Stimulated activated CD4-positive, alpha-beta T cell treated with anti-CD3 and anti-CD28 coated beads, Interleukin-12 subunit alpha, Interleukin-12 subunit beta, amount 100 ng/mL, for 24 hours (primary cell): ENCODE measurements at places on chromosomes 12 and 14.

DNA sequence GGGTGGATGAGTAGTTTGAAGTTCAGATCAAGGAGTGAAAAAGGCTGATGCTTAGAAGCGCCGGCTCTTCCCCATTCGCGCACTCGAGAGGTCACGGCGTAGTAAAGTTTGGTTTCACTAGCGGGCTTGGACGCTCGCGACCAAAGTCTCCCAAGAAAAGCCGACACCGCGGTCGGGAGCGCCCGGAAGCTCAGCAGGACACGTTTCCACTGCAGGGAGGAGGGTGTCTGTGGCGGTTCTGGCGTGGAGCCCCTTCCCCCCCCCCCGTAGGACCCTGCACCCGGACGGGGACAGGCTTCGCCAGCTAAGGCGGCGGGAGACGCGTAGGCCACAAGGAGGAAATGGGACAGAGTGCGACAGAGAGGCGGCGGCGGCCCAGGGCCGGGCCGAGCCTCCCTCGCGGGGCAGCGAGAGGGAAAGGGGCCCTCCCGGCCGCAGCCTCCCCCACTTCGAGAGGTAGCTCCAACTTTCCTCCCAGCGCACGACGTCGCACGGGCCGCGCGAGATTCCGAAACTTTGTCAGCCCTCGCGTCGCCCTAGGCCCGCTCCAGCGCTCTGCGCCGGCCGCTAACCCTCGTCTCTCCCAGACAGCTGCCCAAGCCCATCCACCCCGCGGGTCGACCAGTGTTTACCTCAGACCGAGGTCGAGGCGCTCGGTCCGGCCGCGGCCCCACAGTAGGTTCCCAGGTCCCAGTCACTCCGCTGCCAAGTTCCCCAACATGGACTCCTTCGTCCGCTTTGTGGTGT is 480 bp downstream of the SCAF11 start:
- peak; percentile 24 for DNase-seq

GRCh38 chr14:100554696-100555320 is 32.4 kb downstream of the BEGAIN start:
- no peak for DNase-seq

GRCh38 chr12:96701856-96702255 is 205.2 kb upstream of the NEDD1 start:
- no peak for DNase-seq

DNA sequence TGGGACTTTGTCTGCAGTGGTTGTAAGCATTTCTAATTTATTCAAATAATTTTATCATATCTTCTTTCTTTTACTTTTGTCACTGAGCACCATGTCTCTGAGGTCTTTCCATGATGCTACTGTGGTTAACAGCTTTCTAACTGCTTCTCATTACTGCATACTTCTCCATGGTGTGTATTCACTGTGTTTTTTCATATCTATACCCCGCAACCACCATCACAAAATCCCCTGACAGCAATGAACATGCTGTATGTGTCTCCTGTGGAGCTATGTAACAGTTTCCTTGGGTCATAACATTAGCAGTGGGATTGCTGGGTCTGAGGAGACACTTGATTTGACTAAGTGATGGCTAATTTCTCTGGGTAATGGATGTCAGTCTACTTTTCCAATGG is 29.2 kb upstream of the CHST11 start:
- DNase-seq: no peak

- DNase-seq: no peak
These were observed 25.9 kb upstream of the NR2C1 start for GRCh38 chr12:95099270-95099790.

DNA sequence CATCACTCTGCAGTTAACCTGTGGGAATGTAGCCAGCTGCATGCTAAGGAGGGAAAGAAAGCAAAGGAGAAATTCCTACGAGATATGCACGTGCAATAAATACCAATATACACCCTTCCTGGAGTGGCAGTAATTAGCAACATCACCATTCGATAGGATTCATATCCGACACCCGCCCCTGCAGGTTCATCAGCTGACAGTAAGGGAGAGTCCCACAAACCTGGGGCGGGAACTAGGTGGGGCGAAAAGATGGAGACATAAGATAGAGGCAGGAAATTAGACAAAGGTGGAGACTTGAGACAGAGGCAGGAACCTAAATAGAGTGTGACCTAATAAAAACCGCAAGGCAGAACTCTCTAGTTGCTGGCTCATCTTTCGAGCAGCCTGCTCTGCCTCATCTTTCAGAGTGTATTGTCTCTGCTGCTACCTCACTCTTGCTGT is 51.6 kb downstream of the PLEKHG3 start:
- no peak for DNase-seq

GRCh38 chr14:95389471-95390011 is 69.8 kb upstream of the CLMN start:
- no peak for DNase-seq

DNA sequence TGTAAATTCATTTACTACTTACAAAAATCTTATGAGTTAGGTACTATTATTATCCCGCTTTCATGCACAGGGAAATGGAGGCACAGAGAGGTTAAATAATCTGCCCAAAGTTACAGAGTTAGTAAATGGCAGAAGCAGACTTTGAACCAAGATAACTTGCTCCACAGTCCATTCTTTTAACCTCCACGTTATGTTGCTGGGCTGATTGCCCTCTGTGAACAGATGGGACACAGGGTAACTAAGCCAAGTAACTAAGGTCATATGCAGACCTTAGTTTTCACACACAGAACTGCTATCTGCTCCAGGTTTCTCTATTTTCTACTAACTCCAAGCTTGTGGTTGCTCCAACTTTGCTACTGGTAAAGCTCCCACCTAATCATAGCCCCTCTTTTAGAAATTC is 147.1 kb upstream of the IFNG-AS1 start:
- no peak for DNase-seq

GRCh38 chr12:66965621-66966020 is 286.7 kb upstream of the GRIP1 start:
- DNase-seq: no peak

DNA sequence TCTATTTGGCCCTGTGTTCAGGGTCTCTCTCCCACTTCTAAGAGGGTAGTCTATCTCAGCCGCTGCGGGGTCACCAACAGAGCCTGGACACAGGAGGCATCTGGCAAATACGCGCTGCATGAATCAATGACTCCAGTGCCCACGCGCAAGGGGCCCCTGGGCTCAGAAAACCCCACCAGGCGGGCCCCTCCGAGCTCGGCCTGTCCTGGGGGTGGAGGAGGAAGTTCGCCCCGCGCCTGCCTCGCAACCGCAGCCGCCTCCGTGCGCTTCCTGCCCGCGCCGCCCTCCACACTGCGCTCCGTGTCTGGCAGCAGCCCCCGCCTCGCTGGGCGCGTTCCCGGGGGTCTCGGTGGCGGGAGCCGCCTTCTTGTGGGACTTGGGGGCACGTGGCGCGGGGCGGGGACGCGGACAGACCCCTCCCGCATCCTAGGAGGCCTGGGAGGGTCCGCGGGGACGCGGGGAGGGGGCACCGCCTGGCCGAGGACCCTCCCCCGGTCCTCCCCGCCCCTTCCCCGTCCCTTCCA is 811 bp upstream of the FBRSL1 start:
- DNase-seq: peak; percentile 38

GRCh38 chr14:86787717-86788116 is 1205.3 kb downstream of the GALC start:
- DNase-seq: no peak

GRCh38 chr12:16271062-16271461 is 6.4 kb downstream of the SLC15A5 start:
- DNase-seq: no peak
